ENCODE measurements at places on chromosomes 7 and 10.
A peak's percentile ranks its signal among the peaks of the same experiment; 100 is the strongest.

DNA sequence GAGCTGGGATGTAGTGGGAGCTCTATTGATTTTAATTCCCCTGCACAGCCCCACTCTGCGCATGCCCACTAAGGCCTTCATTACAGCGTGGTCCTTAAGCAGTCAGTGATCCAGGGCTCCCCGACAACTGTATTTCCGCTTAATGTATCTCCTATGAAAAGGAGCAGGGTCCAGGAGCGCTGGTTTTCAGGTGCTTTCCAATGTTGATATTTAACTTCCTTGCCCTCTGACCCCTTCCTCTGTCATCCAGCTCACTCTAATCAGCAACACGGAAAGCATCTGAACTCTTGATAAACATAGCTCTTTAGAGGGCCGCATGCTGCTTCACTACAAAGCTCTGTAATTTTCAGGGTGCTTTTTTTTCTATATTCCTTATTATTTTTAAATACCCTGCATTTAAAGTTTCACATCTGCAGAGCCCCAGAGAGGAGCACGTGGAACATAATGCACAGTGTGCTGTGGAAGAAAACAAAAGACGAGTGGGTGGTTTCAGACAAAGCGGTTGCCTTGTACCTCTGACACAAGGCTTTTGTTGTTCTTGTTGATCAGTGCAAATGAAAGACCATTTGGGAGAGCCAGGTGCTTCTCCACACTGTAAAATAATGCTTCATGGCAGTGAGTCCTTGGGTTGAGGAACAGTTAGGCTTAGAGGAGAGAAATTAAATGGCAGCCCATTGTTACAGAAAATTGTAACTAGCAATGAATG, 465.9 kb upstream of the CELF2 start:
- no peak for DNase-seq

- peak; percentile 49 for DNase-seq
These were observed 43.5 kb downstream of the IDE start for GRCh38 chr10:92530421-92530820.

DNA sequence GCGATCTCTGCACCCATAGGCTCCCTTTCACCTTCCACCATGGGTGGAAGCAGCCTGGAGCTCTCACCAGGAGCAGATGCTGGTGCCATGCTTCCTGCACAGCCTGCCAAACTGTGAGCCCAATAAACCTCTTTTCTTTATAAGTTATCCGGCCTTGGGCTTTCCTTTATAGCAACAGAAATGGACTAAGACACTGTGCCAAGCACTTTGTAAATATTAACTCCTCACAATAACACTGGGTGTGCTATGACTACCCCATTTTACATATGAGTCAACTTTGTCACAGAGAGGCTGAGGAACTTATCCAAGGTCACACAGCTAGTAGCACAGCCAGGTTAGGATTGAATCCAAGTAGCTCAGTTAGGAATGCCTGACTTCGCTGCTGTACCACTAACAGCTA, 79.7 kb upstream of the KCNMA1 start:
- DNase-seq: no peak

GRCh38 chr7:150365673-150366398, 2.8 kb upstream of the REPIN1 start:
- no peak for DNase-seq

DNA sequence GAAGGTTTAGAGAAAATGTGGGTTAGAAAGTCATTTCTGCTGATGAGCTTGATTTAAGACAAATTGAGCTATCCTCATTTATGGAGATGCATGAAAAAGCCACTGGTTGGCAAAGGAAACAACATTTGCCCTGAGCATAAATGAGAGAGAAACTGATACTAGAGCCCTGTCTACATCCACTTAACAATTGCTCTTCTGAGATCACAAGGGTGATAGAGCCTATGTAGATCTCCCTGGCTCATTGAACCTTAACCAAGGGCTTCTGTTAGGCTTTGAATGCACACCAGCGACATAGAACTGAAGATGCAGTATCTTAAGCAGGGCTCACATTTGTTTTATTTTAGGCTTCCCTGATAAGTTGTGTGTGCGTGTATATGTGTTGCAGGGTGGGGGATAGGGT, 35.0 kb downstream of the GPR141 start:
- DNase-seq: no peak

All from fibroblast of upper back skin (primary cell).